Stomach (tissue), 19 donors: ENCODE measurements at places on chromosomes 4 and X.

DNA sequence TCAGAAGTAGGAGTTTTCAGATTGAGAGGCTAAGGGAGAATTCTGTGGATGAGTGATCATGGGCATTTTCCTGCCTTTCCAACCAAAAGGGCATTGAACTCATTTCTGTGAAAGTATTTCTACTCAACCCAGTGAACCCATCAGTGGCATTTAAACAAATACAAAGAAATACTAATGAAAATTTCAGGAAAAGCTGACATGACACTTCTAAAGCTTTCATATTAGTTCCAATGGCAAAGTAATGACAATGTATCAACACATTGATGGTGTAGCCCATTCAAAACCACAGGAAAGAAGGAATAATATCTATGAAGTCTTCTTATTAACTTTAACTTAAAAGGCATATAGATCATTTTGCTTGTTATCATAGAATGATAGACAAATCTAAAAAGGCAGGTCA lies 183.5 kb upstream of the ANXA10 start:
- DNase-seq, result no peak

DNA sequence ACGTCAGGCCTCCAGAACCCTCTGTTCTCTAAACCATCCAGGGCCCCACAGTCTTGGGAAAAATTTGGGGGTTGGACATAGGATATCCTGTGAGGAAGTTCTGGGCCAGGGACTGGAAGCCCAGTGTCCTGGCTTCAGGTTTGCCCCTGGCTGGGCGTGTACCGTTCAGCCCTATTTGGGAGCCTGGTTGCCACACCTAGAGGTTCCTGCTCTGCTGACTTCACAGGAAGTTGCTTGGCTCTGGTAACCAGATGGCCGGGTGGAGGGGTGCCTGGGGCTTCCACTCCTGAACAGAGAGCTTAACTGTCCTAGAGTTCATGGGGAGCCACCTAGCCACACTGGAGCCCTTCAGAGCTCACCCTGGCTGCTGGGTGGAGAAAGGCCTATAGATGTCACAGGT lies 1.1 kb downstream of the TAFAZZIN start:
- no peak for DNase-seq

DNA sequence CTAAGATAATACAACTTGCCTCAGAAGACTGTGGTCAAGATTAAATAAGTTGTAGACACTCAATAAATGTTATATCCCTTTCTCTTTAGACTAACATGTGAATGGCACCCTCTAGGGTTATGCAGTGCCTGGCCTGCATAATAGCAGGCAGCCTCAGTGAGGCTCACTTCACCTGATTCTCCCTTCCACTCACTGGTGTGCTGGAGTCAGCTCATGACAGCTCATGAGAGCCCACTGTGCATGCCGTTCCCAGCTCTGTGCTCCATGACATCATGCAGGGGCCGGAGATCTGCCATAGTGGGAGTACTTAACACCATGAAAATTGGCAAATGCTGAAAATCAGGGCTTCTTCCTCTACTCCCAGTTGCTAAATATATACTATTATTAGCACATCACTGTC lies 64.5 kb downstream of the TEC start:
- DNase-seq, result no peak

DNA sequence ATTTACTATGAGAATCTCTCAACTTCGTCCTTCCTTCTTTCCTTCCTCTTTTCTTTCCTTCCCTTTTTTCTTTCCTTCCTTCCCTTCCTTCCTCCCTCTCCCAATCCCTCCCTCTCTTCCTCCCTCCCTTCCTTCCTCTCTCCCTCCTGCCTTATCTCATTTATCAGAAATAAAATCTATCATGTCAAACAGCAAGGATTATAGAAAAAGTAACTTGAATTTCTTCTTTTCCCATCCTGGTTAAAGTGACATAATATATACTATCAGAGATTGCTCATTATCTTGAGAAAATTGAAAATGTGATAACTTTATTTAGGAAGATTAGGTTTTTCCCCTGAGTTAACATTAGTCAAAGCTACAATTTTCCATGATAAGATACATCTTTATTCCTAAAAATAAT lies 5.6 kb downstream of the TIGD4 start:
- DNase-seq, result no peak

GRCh38 chrX:30643313-30643821 lies 9.9 kb upstream of the GK start:
- no peak for DNase-seq
